ENCODE measurements at places on chromosomes 12 and 14. TPM values are rescaled to one million over a fixed set of nuclear protein-coding genes. Genes with fewer than 3 reads are reported as not detected.

GRCh38 chr12:122785503-122785902 is 11.1 kb downstream of the CCDC62 start:
- DNase-seq: no peak

- no peak for DNase-seq
Observed at GRCh38 chr12:131682510-131682895, 28.4 kb upstream of the SFSWAP start.

GRCh38 chr12:54350743-54351142 is 13.5 kb downstream of the GPR84 start:
- no peak for DNase-seq

FBXO34 gene
- 42.1 TPM for polyA plus RNA-seq

HCAR2 gene
- 0.40 TPM for polyA plus RNA-seq
